Activated naive CD4-positive, alpha-beta T cell treated with Interleukin-2 at 50 U/mL for 16 hours (primary cell): ENCODE measurements at places on chromosomes 5 and 9.

- no peak for DNase-seq
Measured at GRCh38 chr5:72647806-72648205, 140.6 kb upstream of the ZNF366 start.

DNA sequence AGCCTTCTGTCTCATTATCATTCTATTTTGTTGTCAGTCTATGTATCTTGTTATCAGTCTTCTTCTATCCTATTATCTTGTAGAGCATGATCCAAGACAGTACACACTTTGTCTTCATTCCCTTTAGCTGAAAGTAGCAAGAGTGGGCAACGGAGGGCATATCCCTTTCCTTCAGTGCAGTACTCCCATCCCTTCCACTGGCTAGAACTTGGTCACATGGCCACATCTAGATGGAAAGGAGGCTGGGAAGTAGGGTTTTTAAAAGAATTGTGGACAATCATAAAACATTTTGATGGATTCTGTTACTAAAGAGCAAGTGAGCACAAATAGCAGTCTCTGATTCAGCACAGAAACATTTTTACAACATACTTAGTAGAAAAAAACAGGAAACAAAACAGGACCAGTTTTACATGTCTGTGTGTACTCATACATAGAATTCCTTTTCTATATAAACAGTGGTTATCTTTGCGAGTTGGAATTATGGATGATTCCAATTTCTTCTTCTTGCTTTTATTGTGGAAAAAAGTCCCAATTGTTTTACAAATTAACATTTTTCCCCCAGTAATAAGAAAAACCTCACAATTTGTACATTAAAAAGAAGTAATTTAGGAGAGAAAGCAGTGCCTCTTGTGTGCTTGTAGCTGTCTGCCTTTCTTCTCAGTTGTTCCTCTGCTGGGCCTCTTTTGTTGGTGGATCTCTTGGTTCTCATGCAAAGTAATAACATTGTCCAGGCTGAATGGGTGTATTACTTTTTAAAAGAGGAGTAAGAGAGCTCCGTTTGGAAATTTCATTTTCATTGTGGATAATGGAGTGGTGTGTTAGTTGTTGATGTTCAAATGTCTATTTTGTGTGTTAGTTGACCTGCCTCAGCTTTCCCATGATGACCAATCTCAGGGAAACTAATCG is 410.9 kb upstream of the TRPC7 start:
- DNase-seq, result no peak

DNA sequence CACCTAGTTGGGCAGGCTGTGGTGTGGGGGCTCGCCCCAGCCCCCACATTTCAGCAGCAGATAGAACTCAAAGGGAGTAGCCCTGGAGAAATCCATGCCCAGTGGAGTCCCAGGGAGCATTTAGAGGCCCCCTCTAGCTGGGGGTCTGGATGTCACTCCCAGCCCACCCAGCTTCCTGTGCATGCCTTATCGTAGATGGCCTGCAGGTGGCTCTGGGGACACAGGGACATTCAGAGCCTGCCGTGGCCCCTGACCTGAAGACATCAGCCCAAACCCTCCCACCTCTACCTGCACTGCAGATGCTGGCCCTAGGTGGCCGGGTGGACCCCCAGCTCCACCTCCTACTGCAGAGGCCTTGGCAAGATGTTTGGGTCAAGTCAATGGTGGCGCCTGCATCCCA is 49.0 kb upstream of the LMX1B start:
- no peak for DNase-seq

DNA sequence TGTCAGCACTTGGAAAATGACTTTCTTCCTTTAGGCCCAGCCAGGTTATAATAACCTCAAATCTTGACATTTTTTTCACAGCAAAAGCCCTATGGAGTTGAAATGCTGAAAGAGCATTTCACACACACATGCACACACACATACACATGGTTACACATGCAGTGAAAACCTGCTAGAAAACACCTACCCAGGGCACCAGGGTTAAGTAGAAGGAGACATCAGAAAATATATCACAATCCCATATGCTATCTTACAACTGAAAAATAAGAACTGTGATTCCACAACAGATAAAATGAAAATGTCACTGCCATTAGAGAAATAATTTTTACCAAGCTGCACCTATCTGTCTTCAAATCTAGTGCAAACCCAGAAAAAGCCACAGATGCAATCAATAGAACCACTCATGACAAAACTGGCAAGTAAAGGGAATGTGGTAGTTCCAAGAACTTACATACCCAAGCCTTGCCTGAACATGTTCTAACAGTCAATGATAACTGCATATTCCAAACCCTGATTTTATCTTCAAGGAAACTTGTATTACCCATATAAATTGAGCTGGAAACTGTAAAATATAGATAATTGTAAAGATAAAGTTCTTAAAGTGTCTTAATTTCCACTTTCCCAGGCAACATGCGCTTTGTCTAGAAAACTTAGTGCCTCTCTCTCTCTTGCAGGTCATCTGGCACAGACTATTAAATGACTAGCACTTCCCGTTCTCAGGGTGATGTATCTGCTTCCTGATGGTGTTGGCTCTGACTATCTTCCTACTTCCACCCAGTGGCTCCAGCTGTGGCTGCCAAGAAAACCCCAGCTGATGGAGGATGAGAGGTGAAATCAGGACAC is 250.2 kb upstream of the PTGER4 start:
- DNase-seq, result no peak

- no peak for DNase-seq
Measured at GRCh38 chr5:86439593-86440110, 178.1 kb upstream of the COX7C start.

DNA sequence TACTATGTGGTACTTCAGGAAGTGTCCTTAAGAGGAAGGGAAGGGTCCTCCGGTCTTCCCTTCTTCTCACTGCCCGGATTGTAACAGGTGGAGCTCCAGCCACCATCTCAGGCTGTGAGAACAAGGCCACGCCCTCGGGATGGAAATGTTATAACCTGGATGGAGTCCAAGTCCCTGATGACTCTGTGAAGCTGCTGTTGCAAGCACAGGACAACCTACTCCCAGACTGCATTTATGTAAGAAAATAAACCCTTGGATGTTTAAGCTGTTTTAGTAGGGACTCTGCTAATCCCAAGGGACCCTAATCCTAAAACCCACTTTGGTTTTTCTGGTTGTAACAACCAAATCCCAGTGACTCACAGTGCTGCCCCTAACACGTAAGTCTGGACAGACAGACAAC is 221.6 kb downstream of the ACTL7B start:
- no peak for DNase-seq

DNA sequence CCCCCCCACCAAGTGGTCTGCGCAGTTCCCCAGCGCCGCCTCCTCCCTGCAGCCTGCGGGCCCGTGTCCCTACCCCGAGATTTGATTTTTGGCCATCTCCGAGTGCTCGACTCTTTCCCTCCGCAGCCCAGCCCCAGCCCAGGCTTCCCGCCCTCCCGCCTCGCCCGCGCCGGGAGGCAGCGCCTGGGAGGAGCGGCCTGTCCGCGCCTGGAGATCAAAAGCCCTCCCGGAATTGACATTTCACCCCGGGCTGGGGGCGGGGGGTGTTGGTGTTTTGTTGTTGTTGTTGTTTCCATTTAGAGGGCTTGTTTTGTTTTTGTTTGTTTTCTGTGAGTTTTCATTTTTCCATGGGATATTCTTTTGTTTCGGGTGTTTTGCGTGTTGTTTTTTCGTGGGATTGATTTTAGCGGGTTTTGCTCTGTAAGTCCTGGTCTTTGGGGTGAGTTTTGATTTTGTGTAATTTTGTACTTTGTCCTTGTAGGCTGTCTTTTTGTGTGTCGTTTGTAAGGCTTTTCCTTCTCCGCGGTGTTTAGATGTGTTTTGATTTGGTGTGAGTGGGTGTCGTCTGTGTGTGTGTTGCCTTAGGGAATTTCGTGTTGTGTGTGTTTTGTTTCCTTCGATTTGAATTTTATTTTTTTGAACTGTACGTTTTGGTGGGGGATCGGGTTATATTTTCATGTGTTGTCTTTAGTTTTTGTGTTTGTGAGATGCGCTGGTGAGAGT is 1.7 kb upstream of the PAX5 start:
- DNase-seq, result no peak

- no peak for DNase-seq
Measured at GRCh38 chr9:128106181-128106939, 21.2 kb downstream of the PTGES2 start.

GRCh38 chr5:133354323-133355185 is 257.8 kb downstream of the FSTL4 start:
- DNase-seq, result no peak

- DNase-seq, result no peak
Measured at GRCh38 chr5:148033134-148033533, 30.6 kb upstream of the SPINK5 start.

- DNase-seq, result no peak
Measured at GRCh38 chr9:96256800-96257199, 45.2 kb downstream of the HSD17B3 start.

GRCh38 chr9:128493424-128493823 is 11.1 kb upstream of the GLE1 start:
- DNase-seq, result no peak

- DNase-seq, result no peak
Measured at GRCh38 chr5:90807496-90807895, 248.9 kb downstream of the ADGRV1 start.

GRCh38 chr9:121759996-121760395 is 108.6 kb downstream of the DAB2IP start:
- DNase-seq, result no peak

DNA sequence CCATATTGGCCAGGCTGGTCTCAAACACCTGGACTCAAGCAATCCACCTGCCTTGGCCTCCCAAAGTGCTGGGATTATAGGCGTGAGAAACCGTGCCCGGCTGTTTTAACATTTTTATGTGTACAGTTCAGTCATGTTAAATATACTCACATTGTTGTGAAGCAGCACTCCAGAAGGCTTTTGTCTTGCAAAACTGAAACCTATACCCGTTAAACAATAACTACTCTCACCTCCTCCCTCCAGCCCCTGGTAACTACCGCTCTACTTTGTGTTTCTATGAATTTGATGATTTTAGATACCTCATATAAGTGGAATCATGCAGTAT is 23.1 kb upstream of the SHB start:
- no peak for DNase-seq

DNA sequence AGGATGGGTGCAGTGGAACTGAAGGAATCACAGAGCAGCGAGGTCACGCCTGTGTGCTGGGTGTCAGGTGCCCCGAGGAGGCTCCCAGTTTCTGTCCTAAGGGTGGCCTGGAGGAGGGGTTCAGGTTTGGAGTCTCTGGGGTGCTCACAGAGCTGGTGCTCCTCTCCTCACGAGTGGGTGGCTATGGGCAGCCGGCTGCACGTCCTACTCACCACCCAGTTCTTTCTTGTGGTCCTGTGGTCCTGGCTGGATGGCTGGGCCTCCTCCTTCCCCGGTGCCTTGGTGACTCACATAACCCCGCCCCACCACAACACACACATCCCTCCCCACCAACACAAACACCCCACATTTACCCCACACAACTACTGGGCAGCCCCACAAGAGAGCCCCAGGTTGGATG is 9.9 kb upstream of the PTGS1 start:
- DNase-seq, result no peak

- DNase-seq, result no peak
Measured at GRCh38 chr9:120307599-120307998, 272.4 kb downstream of the CDK5RAP2 start.

GRCh38 chr5:107224272-107224671 is 446.5 kb downstream of the EFNA5 start:
- no peak for DNase-seq

- no peak for DNase-seq
Measured at GRCh38 chr9:123316053-123316718, 39.8 kb upstream of the CRB2 start.

DNA sequence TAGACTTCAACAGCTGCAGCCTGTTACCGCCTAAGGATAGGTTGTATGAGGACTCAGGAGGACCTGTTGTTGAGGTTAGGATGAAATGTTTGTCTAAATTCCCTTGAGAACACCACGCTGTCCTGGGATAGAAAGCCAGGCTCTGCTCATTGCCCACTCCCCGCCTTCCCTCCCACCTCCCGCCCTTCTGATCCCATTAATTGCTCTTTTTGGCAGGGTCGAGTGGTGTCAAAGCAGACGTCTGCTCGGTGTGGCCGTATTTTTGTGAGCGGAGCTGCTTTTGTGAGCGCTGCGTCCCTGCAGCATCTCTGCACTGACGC is 62.3 kb downstream of the SPATA31C2 start:
- DNase-seq, result no peak

- DNase-seq, result no peak
Measured at GRCh38 chr9:124894035-124894740, 32.3 kb downstream of the ARPC5L start.

DNA sequence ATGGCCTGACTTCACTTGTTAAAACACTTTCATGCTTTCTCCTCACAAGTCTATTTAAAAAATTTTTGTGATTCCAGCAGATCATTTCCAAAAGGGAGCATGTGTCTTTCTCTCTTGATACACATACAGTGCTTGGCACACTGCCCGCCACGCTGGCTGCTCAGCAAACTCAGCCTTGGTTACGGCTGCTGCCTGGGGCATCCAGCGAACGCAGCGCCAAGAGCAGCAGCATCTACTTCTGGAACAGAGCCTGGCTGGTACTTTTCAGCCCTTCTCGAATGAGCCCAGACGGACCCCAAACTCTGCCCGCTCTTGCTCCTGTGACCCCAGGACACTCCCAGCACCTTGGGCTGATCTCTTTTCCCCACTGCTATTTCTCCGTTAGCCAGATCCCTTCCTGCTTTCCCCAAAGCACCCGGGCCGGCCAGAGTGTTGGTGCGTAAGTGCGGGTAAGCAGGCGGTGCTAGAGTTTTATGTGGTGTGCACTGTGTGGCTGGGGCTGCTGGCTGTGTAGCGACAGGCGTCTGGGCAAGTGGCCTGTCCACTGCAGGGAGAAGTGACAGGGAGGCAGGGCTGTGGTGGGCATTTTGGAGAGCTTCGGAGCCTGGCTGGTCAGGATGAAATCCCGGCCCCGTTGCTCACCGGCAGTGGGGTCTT is 73.2 kb downstream of the SH3PXD2B start:
- DNase-seq, result no peak

DNA sequence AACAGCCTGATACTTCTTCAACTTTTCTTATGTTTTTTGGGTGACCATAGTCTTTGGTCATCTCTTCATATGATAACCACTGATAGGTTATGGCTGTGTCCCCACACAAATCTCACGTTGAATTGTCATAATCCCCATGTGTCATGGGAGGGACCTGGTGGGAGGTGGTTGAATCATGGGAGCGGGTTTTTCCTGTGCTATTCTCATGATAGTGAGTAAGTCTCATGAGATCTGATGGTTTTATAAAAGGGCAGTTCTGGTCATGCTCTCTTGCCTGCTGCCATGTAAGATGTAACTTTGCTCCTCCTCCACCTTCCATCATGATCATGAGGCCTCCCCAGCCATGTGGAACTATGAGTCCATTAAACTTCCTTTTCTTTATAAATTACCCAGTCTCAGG is 8.7 kb downstream of the RHOBTB3 start:
- DNase-seq, result no peak

DNA sequence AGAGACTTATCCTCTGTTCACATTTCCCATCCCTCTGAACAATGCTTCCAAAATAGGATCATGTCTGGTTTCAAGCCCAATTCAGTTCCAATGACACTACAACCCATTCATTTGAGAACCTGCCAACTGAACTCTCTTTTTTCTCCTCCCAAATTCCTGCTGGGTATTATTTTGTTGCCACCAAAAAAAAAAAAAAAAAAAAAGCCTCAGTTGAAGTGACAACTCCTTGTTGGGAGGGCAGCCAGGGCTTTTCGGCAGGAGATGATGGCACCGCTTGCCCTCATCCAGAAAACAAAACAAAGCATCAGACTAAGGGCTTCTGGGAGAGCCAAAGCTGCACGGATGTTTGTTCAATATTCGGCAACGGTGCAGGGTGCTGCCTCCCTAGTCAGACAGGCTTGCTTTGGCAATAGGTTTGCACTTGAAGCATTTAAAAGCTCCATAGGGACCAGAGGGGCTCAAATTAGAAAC is 30.6 kb upstream of the TRIM32 start:
- no peak for DNase-seq
